NB4 (cell line): ENCODE measurements at places on chromosomes 2 and 18.

GRCh38 chr2:232981356-232981755 is 31.7 kb downstream of the NGEF start:
- DNase-seq: no peak

DNA sequence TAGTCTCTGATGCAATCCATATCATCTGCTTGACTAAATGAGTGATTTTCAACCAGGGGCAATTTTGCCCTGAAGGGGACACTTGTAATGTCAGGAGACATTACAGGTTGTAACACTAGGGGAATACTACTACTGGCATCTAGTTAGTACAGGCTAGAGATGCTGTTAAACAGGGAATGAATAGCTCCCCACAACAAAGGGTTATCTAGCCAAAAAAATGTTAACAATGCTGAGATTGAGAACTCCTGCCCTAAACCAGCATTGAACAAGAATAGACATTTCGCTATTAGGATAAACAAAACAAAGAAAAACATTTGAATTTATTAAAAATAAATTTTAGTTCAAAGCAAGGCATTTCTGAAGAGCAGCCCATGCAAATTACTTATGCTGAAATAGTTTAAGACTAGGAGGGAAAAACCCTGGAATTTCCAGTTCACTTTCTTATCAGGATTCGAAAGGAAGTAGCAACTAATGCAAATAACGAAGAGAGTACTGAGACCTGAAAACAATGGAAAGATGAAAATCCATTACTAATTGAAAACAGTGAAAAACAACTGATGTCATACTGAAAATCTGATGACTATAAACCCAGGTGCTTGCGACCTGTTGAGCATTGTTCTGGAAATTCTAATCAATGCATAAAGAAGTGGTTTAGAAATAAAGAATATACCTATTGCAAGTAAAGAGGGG is 53.1 kb downstream of the CAB39 start:
- DNase-seq: no peak

DNA sequence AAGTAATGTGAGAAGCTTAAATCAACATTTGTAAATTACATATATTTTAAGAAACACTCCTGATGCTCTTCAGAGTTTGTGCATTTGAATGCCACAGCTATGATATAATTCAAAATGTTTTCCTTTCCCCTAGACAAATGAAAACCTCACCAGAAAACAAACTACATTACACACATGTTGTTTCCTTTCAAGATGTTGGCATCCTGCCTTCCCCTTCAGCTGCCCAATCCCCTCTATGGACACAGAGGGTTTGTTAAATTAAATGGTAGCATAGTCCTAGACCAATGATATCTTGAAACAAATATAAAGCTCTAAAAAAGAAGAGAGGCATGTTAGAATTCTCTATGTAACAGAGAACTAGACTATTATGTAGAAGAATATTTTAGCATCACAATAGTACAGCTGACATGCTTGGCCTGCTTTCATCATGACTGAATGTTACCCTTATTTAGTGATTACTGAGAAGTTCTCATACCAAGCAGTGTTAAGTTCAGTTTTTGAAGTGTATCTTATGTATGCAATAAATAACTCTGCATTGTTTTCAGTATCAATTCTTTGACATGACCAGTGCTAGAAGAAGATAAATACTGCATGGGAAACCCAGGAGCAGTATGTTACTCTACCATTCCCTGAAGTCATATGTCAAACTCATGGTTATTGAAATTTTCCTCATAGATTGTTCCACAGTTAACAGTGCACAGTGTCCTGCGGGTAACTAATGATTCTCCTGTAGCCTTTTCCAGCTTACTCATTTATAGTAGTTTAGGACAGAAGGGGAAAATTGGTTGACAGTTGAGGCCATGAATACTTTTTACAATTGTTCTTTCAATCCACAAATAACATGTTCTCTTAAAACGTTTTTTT is 316.3 kb upstream of the KCNJ3 start:
- no peak for DNase-seq

- no peak for DNase-seq
These were observed 292.0 kb downstream of the PRKCE start for GRCh38 chr2:45943219-45944044.

- DNase-seq: no peak
These were observed 226.3 kb downstream of the ZNF804A start for GRCh38 chr2:184824597-184824996.

GRCh38 chr2:189406586-189407233 is 34.6 kb upstream of the WDR75 start:
- DNase-seq: no peak

DNA sequence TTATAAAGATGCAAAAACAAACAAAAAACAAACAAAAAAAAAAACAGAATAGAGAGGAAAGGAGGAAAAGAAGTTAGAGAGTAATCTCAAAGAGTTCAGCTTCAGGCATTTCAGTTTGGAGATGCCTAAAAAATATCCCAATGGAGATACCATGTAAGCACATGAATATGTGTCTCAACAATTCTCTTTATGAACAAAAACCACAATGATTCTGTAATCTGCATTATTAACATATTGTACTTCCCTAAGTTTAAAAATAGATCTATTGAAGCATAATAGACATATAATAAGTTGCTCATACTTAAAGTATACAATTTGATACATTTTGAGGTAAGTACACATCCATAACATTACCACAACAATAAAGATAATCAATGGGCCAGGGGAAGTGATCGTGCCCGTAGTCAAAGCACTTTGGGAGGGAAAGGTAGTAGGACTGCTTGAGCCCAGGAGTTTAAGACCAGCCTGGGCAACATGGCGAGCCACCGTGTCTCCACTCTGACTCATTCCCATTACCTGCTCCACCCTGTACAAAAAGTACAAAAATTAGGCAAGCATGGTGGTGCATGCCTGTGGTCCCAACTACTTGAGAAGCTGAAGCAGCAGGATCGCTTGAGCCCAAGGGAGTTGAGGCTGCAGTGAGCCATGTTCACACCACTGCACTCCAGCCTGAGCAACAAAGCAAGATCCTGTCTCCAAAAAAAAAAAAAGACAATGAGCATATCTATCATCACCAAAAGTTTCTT is 158.9 kb downstream of the ATAD2B start:
- peak; percentile 36 for DNase-seq

- no peak for DNase-seq
These were observed 10.3 kb upstream of the FZD7 start for GRCh38 chr2:202023198-202023903.

- DNase-seq: peak; percentile 51
These were observed 18.0 kb upstream of the HK2 start for GRCh38 chr2:74815941-74816340.

DNA sequence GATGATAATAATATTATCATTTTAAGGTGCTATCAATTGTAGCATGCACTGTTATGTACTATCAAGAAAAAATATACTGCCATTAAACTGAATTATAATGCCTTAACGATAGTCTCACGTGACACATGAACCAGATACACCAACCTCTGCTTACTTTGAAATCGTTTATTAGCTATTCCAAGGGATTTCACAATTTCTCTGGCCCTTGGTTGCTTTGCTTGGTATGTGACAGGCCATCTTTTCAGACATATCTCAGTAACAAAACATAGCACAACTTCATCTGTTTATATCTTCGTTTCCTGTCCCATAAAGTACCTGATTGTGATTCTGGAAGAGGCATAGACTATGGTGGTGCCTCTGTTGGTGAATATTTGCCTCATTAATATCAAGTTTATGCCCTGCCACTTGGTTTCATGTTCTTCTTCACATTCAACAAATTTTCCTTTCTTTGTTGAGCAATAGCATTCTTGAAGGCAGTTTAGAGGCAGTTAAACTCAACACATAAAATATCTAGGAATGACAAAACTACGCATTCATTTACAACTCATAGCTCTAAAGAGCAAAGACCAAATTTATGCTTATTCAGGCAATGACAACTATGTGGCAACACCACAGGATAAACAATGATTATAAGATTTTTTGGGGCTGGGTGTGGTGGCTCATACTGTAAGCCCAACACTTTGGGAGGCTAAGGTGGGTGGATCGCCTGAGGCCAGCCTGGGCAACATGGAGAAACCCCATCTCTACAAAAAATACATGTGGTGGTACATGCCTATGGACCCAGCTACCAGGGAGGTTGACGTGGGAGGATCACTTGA is 84.3 kb downstream of the MCFD2 start:
- DNase-seq: no peak

DNA sequence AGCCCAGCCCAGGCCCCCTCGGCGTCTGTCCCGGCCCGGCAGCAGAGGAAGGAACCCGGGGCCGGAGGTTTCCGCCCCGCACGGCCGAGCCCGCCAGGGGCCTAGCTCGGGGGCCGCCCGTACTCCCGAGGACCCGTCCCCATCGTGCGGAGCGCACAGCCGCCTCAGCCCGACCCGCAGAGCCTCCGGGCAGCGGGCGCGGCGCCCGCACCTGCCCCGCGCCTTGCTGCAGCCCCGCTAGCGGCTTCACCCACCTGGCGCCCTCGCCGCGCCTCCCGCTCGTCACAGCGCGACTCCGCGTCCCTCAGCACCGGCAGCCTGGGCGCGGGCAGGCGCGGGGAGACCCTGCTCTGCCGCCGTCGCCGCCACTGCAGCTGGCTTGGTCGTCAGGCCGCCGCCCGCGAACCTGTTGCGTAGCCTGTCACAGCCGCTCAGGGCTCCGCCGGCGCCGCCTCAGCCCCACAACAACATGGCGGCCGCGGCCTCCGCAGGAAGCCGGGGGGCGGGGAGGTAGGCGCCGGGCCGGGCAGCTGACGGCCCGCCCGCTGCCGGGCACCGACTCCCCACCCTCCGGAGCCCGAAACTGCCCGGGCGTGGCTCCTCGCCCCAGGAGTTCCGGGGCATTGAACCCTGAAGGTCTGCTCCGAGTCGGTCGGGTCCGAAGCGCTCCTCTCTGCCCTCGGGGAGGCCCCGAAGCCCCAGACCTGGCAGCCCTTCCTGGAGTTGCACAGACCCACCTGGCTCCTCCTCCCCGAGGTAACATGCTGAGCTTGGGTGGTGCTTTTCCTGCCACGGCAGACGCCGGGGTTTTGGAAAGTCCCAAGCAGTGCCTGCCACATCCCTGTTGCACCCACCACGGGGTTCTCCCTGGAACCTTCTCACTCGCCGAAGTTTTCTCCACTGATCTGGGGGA is at the start of gene ITSN2:
Gene ITSN2 (minus strand): TSS at position 487 of the 913 bp plus-strand sequence. CDS start 32,454 bp downstream, outside the sequence.
- DNase-seq: peak; percentile 90

GRCh38 chr2:74522516-74522915 is 3.5 kb downstream of the DQX1 start:
- no peak for DNase-seq

DNA sequence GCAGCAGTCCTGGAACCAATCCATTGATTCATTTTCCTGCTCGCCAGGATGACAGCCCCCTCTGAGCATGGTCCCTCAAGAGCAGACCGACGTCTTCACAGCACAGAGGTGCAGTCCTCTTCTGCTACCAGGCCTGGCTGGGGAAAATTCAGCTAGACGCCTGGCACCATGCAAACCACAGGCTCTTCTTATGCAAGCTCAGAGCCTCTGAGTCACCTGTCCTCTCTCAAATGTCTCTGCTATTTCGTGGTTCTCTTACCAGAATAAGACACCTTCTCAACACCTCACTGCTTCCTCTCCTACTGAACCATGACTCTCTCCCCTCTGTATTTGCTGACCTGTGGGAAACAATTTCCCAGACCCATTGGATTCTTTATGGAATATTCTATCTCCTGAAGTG is 79.8 kb upstream of the CYRIA start:
- peak; percentile 41 for DNase-seq

GRCh38 chr2:208150956-208151355 is 5.0 kb upstream of the CRYGB start:
- no peak for DNase-seq

- no peak for DNase-seq
These were observed 71.3 kb upstream of the ACVR2A start for GRCh38 chr2:147773479-147773878.

- DNase-seq: no peak
These were observed 16.3 kb upstream of the PDCL3 start for GRCh38 chr2:100546469-100546868.

DNA sequence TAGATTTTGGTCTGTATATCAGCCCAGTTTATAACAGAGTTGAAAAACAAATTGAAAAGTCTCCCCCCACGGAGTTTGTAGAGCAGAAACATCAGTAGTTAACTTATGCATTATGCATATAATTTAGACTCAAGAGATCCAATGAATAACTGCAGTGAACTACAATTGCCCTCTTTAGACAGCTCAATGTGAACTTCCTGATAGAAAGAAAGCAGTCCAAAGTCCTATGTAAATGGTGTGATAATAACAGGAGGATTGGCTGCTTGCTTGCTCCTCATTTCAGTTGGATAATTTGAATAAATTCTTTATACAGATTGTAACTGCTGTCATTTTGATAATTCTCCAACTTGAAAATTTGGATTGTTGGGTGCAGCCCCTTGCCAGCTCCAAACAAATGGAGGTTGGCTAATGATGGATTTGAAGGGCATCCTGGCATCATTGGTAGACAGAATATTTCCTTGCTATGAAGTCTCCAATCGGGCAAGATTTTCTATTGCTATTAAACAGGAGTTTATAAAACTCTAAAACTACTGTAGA is 297.1 kb downstream of the ASXL3 start:
- DNase-seq: no peak

- no peak for DNase-seq
These were observed 130.1 kb upstream of the EFEMP1 start for GRCh38 chr2:56053679-56054078.

- peak; percentile 79 for DNase-seq
These were observed 4.6 kb downstream of the SP140 start for GRCh38 chr2:230230087-230230486.

DNA sequence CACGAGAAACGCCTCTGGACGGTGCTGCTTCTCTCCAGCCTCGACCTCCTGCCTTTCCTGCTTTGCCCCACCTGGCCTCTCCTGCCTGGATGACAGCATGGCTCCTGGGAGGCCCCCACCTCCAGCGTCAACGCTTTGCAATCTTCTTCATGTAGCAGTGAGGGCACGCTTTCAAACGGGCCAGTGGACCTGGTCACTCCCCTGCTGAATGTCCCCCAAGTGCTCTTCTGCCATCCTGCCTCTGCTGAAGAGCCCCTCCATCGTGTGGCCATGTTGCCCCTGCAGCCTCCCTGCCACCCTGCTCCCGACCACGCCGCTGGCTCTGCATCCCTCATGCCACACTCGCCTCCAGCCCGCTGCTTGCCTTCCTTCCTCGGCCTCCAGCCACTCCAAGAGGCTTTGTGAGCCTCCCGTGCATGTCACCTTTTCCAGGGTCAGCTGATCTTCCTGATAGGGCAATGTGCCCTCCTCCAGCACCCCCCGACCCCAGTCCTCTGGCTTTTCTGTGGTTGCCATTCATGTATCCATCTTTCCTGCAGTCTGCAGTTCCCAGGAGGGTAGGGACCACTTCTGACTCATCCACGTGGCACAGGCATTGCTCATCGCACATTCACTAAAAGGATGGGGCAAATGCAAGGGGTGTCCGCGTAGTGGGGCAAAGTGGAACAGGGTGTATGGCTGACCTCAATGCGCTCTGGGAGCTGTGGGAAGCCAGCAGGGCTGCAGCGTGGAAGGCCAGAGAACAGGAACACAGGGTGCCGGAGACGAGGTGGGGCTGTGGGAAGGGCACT is 268.8 kb downstream of the TWIST2 start:
- no peak for DNase-seq

GRCh38 chr2:20880221-20880771 is 57.4 kb upstream of the LDAH start:
- DNase-seq: no peak

- no peak for DNase-seq
These were observed 122.7 kb upstream of the SMAD7 start for GRCh38 chr18:49073437-49073836.
